ENCODE measurements at places on chromosomes 3 and 15.

- no peak for DNase-seq
Observed at GRCh38 chr3:17023006-17023664, 138.4 kb downstream of the PLCL2 start.

- DNase-seq, result no peak
Observed at GRCh38 chr3:52756141-52756540, 14.6 kb downstream of the NEK4 start.

- DNase-seq, result no peak
Observed at GRCh38 chr15:77025083-77025901, 30.4 kb downstream of the PSTPIP1 start.

DNA sequence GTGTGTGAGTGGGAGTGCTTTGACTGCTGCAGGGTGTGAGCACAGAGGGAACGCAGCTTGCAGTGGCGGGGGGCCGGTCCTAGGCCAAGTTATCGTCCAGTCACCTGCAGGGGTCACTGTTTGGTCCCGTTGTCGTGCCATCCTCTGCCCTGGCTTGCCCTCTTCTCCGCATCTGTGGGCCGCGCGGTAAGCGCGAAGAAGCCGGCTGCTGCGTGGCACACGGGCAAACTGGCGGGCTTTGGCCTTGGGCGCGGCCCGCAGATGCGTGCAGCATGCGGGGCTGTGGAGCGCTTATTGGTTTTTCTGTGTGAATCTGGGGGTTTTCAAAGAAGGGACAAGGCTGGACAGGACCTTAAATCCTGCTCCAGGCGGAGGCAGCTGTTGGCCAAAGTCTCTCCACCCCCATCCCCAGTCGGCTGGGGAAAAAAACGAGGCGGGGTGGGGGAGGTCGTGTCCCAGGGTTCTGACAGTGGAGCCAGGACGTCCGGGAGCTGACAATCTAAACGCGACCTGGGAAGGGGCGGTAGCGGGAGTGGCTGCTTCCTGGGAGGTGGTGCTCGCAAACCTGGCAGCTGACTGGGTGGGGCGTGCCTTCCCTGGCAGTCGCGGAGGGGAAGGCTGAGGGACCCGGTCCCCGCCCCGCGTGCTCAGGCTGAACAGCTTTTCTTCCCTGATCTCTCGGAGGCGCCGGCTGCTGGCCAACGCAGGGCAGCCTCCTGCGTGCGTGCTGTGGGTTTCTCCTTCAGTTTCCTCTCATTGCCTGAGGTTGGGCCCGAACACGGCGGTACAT is 39.7 kb upstream of the VEPH1 start:
- DNase-seq, result no peak

GRCh38 chr3:149590691-149591441 is 67.0 kb downstream of the WWTR1 start:
- DNase-seq, result no peak

DNA sequence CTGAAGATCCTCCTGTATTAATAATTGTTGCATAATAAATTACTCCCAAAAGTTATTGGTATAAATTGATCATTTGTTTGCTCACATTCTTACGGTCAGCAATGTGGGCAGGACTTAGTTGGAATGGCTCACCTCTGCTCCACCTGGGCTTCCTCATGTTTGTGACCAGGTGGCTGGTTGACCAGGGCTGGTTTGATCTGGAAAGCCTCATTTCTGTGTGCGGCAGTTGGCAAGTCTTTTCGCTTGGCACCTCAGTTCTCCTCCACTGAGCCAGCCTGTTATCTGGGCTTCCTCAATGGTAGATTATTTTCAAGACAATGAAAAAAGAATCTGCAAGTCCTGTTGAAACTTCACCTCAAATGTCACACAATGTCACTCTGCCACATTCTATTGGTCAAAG is 301.1 kb downstream of the TBL1XR1 start:
- no peak for DNase-seq
